ENCODE measurements at places on chromosomes 6 and 20.
A peak's percentile ranks its signal among the peaks of the same experiment; 100 is the strongest.

DNA sequence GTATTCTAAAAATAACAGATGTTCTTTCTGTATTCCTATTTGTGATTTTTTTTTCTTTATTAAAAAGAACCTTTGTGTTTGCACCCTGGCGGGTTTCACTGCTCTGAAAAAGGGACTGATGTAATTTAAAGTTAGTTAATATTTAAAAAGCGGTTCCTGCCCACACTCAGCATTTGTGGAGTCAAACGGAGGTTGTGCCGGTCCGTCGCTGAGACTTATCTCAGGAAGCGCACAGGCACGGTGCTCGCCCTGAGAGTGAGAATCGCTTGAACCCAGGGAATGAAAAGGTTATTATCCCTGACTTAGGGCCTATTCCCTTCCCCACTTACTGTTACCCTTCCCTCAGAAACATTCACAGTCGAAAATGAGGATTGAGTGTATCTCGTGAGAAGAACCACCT, 366.7 kb downstream of the THBS2 start:
- no peak for DNase-seq

DNA sequence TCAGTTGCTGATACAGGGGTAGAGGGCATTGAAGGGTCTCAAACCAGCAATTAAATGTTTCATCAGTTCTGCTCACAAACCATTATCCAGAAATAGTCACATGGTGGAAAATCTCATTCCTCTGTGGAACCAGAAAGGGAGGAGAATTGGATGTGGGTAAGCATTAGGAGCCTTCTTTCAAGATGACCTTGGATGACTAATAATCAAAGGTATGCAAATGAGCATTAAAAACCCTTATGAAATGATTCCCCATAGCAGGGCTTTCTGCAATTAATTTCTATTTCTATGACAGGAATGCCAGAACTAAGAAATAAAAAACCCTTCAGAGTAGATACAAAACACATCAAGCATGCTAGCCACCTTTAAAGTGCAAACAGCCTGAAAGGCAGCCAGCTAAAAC, 37.4 kb upstream of the HCRTR2 start:
- no peak for DNase-seq

DNA sequence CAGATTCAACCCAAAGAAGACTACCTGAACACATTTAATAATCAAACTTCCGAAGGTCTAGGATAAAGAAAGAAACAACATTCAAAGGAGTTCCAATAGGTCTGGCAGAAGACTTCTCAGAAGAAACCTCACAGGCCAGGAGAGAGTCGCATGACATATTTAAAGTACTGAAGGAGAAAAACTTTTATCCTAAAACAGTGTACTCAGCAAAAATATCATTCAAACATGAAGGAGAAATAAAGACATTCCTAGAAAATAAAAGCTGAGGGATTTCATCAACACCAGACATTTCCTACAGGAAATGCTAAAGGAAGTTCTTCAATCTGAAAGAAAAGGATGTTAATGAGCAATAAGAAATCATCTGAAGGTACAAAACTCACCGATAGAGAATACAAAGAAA, 108.6 kb downstream of the BTBD9 start:
- DNase-seq = no peak

- DNase-seq = no peak
Measured at GRCh38 chr20:8212286-8212685, 80.2 kb downstream of the PLCB1 start.

- DNase-seq = peak; percentile 24
Measured at GRCh38 chr6:39568896-39569295, 156.3 kb downstream of the KIF6 start.

- DNase-seq = no peak
Measured at GRCh38 chr6:112266331-112266730, 12.0 kb upstream of the LAMA4 start.

GRCh38 chr6:157246771-157247484, 76.4 kb downstream of the TMEM242 start:
- DNase-seq = no peak
